Stimulated activated CD8-positive, alpha-beta memory T cell treated with anti-CD3 and anti-CD28 coated beads, Interleukin-4, amount 100 ng/mL, for 1 hour (primary cell): ENCODE measurements at places on chromosomes 12 and 14.

DNA sequence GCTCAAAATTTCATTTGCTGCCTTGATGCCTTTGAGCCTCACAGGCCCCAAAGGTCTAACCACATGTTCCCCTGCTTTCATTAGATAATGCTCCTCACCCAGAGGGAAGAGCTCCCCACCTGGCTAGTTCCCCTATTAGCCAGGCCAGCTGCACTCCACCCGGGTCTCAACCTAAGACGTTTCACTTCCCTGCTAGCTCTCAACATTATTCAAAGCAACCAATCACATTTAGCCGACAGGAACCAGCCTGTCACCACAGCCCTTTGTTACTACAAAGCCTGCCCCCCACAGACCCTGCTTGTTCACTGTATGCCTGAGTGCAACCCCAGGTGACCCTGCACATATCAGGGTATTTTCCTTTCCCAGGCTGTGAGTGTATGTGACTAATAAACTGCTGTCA is 78.6 kb downstream of the SLC15A5 start:
- no peak for DNase-seq

DNA sequence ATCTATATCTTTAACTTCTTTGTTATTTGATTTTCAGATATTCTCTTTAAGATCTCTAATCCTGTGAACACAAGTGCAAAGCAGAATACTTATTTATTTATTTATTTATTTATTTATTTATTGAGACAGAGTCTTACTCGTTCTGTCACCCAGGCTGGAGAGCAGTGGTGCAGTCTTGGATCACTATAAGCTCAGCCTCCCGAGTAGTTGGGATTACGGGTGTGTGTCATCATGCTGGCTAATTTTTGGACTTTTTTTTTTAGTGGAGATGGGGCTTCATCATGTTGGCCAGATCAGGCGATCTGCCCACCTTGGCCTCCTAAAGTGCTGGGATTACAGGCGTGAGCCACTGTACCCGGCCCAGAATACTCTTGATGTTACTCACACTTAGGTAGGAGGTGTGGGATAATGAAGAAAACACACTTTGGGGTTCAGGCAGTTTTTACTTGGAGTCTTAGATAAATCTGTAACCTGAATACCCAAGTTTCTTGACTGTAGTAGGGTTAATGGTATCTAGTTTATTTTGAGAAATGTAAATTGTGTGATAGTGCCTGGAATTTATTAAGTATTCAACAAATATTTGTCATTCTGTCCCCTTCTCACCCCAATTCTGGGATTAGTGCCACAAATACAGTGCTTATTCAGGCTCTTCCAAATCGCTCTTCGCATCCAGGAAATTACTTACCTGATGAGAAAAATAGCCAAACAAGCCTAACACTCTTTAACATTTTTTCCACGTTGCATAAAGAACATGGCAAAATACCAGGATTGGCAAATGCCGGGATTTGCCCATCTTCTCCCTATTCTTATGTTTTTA is 33.0 kb downstream of the METAP2 start:
- no peak for DNase-seq

- DNase-seq, result no peak
These were observed 930.5 kb upstream of the NOVA1 start for GRCh38 chr14:27528328-27528727.

DNA sequence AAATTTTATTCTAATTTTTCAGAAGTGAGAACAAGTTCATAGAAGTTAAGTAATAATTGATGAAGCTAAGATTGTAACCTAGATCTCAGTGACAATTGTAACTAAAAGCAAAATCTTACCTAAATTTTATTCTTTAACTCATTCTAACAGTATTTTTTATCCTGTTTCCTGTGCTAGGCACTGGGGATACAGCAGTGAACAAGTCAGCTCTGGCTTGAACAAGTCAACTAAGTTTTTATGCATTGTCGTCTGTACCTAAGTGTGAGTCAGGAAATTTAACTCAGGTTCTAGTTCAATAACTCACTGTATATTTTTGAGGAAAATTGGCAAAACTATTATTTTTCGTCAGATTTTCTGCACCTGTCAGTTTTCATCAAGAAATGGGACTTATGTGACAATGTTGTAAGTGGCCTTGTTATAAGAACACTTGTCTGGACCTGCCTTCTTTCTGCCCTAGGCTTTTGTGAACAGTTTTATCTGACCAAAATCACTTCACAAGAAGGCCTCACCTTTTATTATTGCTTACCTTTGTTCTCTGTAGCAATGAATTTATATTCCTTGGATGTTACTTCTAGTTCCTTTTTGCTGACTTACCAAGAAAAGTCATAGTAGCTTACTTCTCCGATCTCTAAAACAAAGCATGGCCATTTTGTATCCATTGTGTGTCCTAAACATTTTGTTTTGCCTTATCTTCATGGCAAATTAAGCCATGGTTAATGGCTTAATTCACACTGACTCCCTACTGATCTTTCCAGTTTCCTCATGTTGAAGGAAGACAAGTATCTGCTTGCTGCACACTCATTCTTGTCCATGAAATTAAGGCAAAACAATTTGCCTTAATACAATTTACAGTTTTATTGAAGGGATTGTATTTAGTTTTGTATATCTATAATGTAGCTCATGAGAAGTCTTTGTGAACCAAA is 2.7 kb downstream of the TMTC3 start:
- DNase-seq, result no peak

GRCh38 chr14:52902971-52903619 is 47.8 kb downstream of the FERMT2 start:
- no peak for DNase-seq

- DNase-seq, result no peak
These were observed 64.0 kb downstream of the NUMB start for GRCh38 chr14:73394317-73394716.

DNA sequence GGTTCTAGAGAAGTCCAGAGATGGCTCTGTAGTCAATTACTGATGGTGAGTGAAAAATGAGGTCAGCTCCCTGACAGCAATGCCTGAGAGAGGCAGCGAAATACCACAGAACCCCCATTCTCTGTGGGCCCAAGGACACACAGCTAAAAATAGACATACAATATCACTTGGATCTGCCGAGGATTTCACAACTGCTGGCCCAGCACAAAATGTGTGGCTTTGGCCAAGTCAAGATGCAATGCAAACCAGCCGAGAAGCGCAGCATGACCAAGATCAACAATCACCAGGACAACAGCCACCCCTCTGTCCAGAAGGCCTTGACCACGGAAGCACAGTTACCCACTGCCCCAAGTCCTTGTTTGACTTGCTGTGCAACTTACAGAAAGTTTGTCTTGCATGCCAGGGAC is 52.2 kb downstream of the CKAP4 start:
- no peak for DNase-seq

- DNase-seq, result no peak
These were observed 90.8 kb downstream of the PRKAB1 start for GRCh38 chr12:119758722-119759121.

DNA sequence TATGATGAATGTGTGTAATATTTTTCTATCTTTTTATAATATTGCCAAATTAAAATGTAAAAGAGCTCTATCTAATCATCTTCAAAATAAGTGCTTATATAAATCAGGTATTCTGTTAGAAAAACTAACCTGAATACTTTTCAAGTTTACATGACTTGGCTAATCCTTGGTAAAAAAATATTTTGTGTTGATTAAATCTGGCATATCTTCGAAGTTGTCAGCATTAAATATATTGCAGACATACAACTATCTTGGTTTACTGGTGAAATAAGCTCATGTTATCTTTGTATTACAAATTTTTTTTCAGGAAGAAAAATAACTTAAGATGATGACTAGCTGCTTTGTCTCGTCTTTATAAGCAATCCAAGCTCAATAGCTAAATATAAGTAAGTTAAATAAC is 39.6 kb downstream of the MGAT4C start:
- DNase-seq, result no peak

DNA sequence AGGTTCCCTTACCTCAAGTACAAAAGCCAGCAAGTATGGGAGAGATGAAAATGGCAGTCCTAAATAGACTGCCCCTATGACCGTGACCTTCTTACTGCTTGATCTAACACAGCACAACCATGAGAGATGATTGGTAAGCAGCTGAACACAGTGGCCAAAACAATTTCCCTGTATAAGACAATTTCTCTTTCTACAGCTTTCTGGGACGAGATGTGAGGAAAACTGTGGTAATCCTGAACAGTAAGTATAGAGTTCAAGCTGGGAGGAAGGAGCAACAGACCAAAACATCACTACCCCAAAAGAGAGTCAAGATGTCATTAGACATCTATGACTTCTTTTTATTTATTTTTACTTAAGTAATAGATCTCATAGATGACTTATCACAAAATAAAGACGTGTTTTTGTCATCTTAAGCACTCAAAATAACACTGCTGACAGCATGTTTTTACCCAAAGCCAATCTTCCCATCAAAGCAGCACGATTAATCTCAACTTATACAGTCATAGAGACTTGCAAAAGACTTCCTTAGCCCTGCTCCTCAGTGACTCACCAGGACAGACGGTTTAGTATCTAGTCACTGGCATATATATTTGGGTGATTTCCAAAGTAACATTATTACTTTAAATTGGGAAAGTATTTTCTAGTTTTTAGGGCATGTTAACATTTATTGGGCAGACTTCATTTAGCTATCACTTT is 3.7 kb downstream of the TMEM52B start:
- no peak for DNase-seq

- peak; percentile 17 for DNase-seq
These were observed 839 bp downstream of the SLC38A1 start for GRCh38 chr12:46267825-46268582.

GRCh38 chr12:106000382-106001104 is 138.2 kb downstream of the NUAK1 start:
- no peak for DNase-seq
